ENCODE measurements at places on chromosomes 5 and 9.

GRCh38 chr9:108606401-108606800 is 249.4 kb downstream of the ACTL7B start:
- no peak for DNase-seq

DNA sequence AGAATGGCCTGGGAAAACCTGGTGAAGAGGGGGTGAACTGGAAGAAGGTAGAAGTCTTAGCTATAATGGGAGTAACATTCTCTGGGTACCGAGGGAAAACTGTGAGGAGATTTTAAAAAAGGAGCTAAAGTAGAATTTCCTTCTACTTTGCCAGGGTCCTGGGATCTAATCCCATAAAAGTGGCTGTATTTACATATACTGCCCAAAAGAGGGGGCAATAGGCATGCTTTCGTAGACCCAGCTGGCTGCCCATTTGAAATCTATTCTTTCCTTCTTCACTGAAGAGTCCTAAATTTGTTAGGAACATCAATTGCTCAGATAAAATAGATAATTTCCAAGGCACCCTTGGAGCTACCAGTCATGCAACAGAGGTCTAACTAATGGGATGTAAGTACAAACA is 159.2 kb downstream of the CDC42SE2 start:
- no peak for DNase-seq

- DNase-seq = no peak
Observed at GRCh38 chr5:150653145-150653761, 7.8 kb upstream of the MYOZ3 start.

GRCh38 chr9:14223081-14223480 is 90.9 kb downstream of the NFIB start:
- DNase-seq = no peak

- DNase-seq = no peak
Observed at GRCh38 chr9:109270971-109271925, 49.6 kb downstream of the EPB41L4B start.

GRCh38 chr5:158026304-158027031 is 167.5 kb upstream of the CLINT1 start:
- no peak for DNase-seq
